NCI-H2171 (cell line): ENCODE measurements at places on chromosomes 3 and 15.

DNA sequence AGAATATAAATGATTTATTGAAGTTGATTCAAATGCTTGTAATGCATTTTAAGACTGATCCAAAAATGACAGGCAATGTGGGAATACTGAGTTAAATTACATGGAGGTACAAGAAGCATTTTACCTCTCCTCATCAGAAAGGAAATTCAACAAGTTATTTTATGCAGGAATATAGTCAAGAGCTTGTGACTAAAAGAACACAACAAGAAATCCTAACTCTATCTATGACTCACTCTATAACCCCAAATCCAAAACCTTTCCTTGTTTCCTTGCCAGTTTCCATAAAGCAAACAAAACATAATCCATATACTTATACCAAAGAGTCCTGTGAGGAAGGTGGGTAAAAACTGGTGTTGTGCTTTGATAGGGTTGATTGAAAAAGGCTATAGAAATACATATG, 30.8 kb downstream of the SIN3A start:
- DNase-seq: no peak

GRCh38 chr15:29859293-29859692, 37.0 kb upstream of the TJP1 start:
- no peak for DNase-seq

- no peak for DNase-seq
Observed at GRCh38 chr3:95154766-95155165, 1091.9 kb downstream of the NSUN3 start.

- DNase-seq: no peak
Observed at GRCh38 chr3:127762077-127762786, 60.1 kb downstream of the MGLL start.

GRCh38 chr3:159853506-159853864, 135.2 kb upstream of the IL12A start:
- no peak for DNase-seq

DNA sequence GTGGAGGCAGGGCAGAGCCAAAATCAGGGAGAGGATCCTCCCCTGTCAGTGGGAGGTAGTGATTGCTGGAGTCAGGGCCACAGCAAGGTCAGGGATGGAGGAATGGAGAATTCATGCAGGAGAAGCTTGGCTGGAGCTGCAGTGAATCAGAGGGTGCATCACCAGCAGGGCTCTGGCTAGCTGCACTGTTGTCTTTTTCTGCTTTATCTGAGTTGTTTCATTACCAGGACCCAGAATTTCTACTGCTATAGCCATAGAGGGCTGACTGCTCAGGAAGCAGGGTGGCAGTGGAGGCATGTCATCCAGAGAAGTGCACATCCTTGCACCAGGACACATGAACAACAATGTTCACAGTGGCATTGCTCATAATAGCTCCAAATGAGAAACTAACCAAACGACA, 113.5 kb upstream of the GALNT15 start:
- no peak for DNase-seq

- DNase-seq: no peak
Observed at GRCh38 chr3:57598765-57599360, 1.7 kb upstream of the ARF4 start.

- no peak for DNase-seq
Observed at GRCh38 chr3:151765685-151766084, 32.0 kb downstream of the AADACL2 start.

DNA sequence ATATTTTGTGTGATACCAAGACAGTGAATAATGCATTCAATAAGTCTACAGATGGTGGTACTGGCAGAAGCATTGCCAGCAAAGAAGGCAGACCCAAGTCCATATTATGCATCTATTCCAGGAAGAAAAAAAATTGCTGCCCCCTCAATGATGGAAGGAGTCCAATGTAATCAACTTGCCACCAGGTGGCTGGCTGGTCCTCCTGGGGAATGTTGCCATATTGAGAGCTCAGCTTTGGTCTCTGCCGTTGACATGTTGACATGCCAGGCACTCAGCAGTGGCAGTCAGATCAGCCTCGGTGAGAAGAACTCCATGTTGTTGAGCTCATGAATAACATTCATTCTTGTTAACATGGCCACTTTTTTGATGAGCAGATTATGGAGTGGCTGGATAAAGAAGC, 298.5 kb downstream of the IGSF11 start:
- DNase-seq: no peak

GRCh38 chr3:153166206-153166605, 4.2 kb downstream of the RAP2B start:
- no peak for DNase-seq

DNA sequence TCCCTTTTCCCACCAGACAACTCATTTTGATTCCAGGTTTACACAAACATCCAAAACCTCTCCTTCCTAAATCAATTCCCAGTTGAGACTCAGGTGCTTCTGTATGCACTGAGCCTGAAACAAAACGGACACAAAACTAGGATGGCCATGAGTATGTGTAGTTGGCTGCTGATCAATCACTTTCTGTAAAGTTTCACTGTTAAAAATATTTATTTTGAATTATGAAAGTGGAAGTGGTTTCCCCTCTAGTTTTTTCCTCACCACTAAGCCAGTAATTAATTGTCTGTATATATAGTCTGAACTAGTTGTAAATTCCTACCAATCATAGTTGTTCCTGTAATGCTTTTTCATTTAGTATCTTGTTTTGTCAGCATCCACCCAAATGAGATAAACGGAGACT, 51.7 kb upstream of the TSPAN3 start:
- DNase-seq: no peak

DNA sequence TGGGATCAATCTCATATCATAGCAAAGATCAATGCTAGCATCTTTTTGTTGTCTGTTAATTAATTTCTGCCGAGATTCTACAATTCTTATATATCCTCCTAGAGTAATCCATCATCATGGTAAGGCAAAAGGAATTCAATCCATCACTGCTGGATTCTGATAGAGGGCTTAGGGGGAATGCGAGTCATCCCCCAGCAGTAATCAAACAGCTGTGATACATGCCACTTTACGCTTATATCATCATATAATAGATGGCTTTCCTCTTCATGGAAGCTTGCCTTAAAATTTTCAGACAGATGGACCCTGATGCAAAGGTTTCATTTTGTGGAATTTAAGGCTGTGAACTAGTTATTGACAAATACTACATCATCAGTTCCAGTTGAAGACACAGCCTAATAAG, 645.9 kb downstream of the CADM2 start:
- no peak for DNase-seq

GRCh38 chr15:46365572-46365971, 730.7 kb downstream of the SQOR start:
- DNase-seq: no peak

DNA sequence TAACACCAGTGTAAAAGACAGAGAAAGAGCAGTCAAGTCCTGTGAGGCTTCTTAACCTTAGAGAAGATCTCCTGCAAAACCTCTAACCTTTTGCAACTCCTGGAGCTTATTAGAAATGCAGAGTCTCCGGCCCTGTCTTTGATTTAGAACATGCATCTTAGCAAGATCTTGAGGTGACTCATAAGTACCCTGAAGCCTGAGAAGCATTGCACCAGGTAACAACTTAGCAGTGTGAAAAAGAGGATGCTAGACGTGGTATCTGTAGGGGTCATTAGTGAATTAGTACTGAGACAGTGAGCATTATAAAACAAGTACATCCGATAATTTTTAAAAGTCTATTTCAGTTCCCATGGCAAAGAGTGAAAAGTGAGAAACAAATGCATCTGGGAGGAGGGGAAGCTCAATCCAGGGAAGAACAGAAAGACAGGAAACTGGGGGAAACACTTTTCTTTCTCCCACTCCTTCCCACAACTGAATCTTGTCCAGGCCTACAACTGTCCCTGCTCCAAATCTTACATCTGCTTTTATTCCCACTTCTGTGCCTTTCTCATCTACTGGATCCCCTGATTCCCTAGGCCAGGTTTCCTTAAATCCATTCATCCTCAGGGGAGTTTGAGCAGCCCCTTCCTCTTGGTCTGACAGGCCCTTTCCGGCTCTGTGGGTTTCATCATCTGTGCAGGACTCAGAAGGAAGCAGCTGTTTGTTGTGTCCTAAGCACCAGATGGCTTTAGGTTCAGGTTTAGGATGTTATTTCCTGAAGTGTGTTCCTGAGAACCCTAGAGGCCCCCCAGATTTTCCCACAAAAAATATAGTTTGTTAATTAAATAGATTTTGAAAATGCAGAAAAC, 128.1 kb upstream of the IL12A start:
- peak; percentile 39 for DNase-seq

DNA sequence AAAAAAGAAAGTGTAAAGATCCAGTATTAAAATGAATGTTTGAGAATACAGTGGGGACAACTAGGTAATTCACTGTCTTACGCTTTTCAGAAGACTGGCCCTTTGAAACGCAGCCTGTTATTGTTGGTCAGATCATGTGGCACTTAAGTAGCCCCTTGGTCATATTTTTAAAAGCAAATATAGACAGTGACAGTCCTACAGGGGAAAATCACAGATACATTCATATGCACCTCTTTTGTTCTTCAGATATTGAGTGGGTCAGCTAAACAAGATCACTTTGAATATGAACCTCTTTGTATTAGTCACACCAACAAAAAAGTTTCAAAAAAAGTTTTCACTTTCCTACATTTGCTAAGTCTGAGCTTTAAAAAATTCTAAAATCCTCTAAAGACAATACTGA, 36.0 kb downstream of the TIGIT start:
- no peak for DNase-seq

DNA sequence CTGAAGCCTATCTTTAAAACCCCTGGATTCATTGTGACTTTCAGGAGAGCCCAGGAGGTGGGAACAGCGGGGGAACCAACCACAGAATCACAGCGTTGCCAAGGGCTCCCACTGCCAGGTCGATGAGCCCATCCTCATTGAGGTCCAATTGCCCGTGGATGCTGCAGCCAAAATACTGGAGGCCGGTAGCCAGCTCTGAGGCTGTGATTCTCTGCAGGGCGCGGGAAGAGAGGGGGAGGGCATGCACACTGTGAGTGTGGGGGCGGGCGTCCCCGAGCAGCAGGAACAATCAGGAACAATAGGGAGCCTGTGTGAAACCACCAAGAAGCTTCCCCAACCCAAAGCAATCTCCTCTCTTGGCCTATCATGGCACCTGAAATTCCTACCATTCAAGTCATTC, 53.4 kb downstream of the FEM1B start:
- no peak for DNase-seq

GRCh38 chr15:67244971-67245478, 9.4 kb downstream of the AAGAB start:
- DNase-seq: no peak

- no peak for DNase-seq
Observed at GRCh38 chr15:50059203-50059772, 59.7 kb downstream of the ATP8B4 start.

DNA sequence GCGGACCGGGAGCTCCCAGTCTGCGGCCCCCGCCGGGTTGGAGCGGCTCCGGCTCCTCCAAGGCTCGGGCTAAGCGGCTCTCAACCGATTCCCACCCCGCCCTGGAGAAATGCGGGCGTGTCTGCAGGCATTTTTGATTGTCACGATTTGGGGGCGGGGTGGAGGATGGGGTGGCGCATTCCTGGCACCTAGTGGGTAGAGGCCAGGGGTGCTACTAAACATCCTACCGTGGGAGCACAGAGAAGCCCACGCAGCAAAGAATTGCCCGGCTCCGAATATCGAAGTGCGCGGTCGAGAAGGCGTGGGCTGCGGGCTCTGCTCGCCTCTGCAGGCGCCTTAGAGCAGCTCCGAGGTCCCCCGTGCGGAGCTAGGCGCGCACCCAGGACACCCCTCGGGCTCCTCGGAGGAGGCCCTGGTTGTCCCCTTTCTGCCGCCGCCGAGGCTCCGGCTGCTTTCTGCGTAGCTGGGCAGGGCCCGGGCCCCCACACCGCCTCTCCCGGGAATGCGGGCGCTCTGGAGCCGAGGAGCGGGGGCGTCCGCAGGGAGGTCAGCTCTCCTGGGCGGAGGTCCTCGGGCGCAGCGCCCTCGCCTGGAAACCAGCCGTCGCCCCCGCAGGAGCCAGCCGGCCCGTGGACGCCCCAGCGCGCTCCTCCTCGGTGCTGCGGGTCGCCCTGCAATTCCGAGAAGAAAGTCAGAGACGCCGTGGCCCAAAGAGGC, 16.5 kb upstream of the LAMP3 start:
- DNase-seq: peak; percentile 15

GRCh38 chr15:98968576-98968975, 39.0 kb downstream of the PGPEP1L start:
- DNase-seq: no peak

DNA sequence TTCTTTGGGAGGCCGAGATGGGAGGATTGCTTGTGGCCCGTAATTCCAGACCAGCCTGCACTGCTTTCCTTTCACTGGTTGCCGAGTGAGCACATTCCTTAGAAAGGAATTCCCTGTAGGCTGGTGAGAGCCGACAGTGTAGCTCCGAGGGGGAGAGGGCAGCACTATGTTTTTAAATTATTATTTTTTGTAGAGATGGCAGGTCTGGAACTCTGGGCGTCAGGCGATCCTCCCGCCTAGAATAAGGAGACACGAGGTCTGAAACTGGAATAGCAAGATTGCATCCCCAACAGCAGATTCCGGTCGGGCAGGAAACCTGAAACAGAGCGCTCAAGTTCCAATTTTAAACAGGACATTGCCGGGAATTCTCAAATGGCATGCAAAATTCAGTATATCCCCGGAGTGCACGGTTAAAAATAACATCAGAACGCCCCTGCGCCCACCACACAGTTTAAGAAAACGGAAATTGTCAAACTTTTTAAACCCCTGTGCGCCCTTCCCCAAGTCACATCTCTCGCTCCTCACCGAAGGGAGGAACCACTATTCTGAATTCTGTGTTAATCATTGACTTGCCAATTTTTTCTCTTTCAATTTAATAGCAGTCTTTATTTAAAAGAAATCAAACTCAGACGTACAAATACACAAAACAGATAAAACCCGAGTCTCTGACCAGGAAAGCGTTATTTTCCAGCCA, 643 bp upstream of the RNU5B-1 start:
- peak; percentile 33 for DNase-seq

DNA sequence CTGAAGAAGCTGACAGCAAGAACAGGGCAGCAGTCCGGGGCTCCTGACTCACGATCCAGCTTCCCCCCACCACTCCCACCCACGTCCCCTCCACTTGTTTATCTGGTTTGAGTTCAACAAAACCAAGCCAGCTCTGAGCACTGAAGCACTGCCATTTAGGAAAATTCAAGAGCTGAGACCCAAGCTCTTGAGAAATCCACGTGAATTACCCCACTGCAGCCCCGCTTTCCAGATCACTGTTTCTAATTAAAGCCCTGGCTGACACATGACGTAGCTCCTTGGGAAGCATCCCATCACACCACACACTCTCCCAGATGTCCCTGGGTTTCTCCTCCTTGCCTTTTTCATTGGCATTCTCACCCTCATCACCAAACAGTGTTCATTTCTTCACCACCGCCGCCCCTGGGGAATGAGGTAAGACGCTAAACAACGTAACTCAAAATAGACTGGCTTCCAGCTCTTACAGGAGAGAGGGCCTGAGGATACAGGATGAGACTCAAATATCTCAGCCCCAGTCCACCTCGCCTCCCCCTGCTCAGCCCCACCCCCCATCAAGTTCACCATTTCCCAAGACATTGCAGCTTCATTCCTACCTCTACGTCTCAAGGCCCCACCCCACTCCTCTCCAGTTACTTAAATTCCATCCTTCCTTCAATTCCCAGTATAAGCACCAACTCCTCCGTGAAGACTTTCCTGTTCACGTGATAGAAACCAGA, 95.4 kb downstream of the SRGAP3 start:
- DNase-seq: no peak

GRCh38 chr3:37506956-37507535, 332.7 kb upstream of the LRRFIP2 start:
- DNase-seq: no peak

GRCh38 chr3:127221037-127221436, 28.1 kb downstream of the PRR23E start:
- no peak for DNase-seq

- no peak for DNase-seq
Observed at GRCh38 chr3:145357453-145357852, 803.5 kb downstream of the PLOD2 start.
